ENCODE measurements at places on chromosomes 2 and 18.

DNA sequence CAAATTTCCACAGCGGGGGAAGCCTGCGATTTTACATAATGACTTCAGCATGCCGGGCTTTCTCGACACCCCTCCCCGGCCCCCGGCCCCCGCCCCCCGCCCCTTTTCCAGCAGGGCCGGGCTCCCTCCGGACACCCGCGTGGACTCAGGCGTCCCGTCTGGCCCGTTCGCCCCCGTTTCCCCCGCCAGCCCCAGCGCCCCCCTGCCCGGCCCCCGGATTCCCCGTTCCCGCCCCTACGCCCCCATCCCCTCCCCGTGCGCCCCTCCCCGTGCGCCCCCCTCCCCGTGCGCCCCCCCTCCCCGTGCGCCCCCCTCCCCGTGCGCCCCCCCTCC is 456 bp upstream of the NFATC1 start:
- no peak for DNase-seq

DNA sequence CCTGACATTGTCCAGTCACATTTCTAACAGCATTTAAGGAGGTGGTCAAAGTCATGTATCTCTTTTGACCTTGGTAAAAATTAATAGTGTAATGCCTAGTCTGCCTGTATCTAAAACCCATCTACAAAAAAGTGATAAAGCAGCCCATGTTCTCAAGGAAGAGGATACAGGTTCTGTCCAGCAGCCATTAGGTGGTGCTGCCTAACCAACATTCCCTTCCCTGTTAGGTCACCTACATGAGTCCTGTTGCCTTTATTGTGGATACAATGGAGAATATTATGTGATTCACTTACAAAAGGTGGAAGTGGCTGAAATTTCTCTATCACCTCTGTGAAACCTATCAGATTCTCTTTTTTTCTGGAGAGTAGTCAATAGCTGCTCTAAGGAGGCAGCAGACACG is 52.5 kb downstream of the AQP4 start:
- DNase-seq = no peak

DNA sequence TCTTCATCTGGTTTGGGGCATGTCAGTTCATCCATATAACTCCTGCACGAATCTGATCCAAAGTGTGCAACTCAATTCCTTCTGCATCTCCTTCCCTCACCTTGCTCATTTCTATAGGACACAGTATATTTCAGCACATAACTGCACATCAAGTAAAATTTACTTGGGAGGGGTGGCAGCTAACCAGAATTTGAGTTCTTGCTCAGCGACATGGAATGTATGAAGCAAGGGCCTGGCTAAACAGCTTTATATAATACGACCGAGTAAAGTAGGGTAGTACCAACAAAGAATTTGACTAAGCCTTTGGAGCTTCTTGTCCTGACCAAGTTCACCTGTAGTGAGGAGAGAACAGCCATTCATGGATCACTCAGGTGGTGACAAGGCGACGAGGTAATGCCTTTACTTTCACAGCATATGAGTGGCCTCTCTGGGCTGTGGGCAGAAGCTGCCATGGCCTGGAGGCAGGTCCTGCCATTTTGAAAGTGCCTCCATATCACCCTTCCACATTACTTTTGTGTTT is 570.2 kb upstream of the TNP1 start:
- no peak for DNase-seq

- DNase-seq = no peak
Measured at GRCh38 chr2:119338826-119339561, 27.6 kb downstream of the C2orf76 start.

- DNase-seq = peak; percentile 62
Measured at GRCh38 chr2:157492189-157492773, 48.4 kb upstream of the CYTIP start.

DNA sequence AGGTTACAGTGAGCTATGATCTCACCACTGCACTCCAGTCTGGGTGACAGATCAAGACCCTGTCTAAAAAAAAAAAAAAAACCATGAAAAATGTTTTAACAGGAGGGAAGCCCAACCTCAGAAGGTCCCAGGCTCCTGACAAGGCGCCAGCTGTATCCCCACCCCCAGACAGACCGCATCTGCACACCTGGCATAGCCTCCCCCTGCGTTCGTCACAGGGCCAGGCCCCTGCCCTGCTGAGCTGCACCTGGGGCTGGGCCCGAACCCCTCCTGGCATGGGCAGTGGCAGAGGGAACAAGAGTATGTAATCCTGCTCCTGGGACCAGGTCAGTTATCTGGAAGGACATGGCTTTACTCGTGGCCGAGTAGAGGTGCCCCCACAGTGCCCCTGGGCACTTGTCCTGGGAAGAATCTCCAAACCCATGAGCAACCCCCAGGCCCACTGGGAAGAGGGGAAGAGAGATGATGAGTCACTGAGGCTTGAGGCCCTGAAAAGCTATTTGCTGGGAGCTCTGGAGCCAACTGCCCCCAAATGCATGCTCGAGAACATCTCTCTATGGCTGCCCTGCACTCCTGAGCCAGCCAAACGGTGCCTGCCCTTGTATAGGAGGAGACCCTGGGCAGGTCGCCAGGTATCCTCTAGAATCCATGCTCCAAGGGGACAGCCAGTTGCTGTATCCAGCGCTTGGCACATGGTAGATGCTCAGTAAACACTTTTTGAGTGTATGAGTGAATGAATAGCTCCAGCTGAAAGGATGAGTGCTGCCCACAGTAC is 265.5 kb downstream of the ATAD2B start:
- no peak for DNase-seq

GRCh38 chr2:179020156-179020750 is 29.7 kb downstream of the CCDC141 start:
- peak; percentile 57 for DNase-seq

DNA sequence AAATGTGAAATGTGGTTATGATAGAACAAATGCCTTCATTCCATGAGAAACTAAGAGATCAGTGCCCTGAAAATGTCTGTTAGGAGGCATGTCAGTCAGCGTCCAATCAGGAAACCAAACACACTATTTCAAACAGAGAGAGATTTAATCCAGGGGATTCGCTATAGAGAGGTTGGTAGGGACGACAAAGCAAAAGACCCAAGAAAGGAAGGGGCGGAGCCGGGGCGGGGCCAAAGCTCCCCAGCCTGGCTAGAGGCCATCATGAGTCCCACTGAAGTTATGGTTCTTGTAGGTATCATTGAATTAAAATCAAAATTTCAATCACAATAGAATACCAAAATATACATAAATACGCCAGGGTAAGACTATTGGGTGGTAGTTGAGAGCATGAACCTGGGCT is 32.9 kb upstream of the RNF149 start:
- peak; percentile 47 for DNase-seq

DNA sequence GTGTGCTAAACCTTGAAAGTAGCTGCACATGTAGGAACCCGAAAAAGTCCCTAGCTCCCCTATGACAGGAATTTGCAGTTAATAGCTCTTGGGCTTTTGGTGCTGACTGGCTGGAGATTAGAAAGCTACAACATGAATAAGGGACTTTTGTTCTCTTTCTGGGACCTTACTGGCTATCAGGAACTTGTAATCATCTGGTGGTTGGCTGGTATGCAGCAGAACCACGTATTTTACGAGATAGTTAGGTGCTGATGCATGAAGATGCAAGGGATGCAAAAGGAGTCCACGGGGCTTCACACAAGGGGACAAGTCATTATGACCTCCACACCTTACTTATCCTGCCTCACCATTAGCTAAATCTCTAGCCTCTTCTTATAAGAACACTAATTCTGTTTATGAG is 190.2 kb upstream of the NRXN1 start:
- no peak for DNase-seq

GRCh38 chr2:236769981-236770671 is 200.5 kb downstream of the ACKR3 start:
- no peak for DNase-seq

DNA sequence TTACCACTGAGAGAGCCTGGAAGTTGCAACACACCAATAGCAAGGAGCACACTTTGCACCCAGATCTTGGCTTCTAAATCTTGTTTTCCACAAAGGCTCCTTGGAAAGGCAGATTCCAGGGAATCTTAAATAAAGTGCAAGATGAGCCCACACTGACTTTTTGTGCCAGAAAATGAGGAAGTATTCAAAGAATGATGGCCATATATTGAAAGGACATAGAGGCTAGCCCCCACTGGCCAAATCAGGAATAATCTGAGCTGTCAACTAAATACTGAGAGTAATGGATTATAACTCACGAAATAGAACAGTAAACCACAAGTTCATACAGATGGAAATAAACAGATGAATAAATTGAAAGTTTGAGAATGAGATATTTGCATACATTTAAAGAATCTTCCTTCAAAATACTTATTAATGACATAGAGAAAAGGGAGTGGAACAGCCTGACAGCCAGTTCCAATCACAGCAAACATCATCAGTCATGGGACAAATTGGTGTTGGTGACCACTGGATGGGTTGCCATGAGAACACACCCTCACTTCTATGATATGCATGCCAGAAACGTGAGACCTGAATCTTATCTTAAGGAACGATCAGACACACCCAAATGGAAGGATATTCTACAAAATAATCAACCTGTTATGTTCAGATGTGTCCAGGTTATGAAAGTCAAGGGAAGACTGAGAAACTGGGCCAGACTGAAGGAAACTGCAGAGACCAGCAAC is 12.2 kb upstream of the ACKR3 start:
- no peak for DNase-seq

GRCh38 chr2:28649481-28650265 is 102.0 kb upstream of the PPP1CB start:
- peak; percentile 48 for DNase-seq

- DNase-seq = no peak
Measured at GRCh38 chr2:71120195-71120594, 9.8 kb downstream of the MCEE start.

DNA sequence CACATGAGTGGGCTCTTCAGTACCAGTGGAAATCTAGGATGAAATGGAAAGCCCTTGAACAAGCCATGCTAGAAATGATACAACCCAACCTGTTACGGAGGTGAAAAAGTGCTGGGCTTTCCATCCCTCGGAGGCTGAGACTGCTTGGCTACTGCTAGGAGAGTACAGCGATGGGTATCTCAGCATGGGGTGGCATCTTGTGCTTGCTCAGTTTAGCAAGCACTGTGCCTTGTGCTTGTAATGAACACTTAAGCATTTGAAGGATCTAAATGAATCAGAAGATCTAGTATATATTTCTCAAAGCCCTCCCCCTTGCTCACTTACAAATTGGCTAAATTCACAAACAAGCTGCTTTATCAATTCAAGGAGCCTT is 44.3 kb upstream of the EHBP1 start:
- DNase-seq = no peak

- no peak for DNase-seq
Measured at GRCh38 chr2:234955971-234956509, 4.2 kb downstream of the SH3BP4 start.

DNA sequence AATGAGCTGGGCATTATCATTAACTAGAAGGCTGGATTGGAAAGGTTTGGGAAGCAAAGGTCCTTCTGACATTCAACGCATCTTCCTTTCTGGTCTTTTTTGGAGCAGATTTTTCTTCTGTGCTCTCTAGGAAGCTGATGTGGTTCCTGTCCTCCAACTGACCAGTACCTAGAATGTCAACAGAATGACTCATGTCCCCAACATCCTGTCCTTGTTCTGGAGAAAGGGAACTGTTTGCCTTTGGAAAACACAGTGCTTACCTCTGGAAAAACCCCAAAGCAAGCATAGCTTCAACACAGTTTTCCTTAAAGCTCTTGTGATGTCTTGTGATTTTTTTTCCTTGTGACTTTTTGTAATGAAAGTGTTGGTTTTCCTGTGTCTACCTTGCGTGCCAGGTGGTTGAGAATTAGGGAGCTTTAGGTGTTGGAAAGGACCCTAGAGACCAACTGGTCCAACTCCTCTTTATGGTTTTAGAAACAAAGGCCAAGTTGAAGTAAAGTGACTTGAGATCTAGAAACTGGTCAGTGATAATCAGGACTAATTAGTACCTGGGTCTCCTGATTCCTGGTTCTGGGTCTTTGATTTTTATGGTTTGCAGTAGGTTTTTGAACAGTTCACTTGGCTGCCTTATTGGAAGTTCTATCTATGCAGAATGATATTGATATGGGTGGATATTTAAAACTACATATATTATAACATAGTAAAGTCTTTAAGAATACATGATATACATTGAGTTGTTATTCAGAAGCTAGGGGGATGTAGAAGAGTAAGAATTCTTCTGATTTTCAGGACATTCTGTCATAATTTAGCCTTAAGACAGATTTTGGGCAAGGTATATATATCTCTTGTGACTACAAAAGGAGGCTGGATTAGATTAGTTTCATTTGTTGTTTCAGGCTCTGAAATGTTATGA is 70.5 kb downstream of the FMNL2 start:
- DNase-seq = no peak

- DNase-seq = no peak
Measured at GRCh38 chr2:53235836-53236582, 531.6 kb upstream of the CHAC2 start.

DNA sequence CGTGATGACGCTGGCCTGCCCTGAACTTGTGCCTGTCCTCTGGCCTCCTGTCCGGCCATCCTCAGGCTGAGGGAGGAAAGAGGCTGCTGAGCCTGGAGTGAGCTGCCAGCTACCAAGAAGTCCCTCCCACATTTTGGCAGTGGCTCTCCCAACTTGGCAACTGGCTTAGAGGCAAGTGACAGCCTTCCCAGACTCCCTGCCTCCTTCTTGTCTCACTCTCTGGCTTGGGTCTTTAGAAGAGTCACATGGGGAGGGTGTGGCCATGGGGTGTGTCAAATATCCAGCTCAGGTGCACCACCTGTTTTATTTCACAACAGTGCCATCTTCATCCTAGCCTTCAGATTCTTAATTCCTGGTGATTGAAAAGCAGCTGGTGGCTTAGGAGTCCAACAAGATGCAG is 222.9 kb downstream of the PRKCE start:
- DNase-seq = no peak

GRCh38 chr2:98759827-98760625 is 29.1 kb upstream of the MGAT4A start:
- DNase-seq = no peak

GRCh38 chr18:59481436-59481835 is 122.4 kb upstream of the LMAN1 start:
- DNase-seq = no peak

DNA sequence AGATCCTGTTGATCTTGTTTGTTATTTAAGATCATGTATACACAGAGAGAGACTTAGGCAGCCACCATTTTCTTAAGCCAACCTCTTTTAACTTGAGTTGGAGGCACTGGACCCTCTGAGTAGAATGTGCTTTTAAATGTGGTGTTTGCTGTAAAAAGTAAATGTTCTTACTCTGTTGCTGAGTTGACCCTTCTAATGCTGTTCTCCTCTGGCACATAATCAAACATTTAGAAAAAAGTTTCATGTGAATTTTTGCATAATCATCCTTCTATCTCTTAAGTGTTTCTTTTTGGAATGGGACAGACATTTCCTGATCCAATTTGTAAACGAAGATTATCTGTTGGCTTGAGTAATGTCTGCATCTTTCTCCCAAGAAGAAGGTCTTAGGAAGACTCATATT is 255.1 kb upstream of the ETAA1 start:
- DNase-seq = no peak

All from activated CD4-positive, CD25-positive, alpha-beta regulatory T cell treated with anti-CD3 and anti-CD28 coated beads, Interleukin-2, amount 50 U/mL, for 72 hours (primary cell).